Amniotic stem cell (primary cell): ENCODE measurements at places on chromosomes 13 and 19.

- no peak for DNase-seq
Measured at GRCh38 chr13:31011901-31012654, 79.6 kb downstream of the TEX26 start.

DNA sequence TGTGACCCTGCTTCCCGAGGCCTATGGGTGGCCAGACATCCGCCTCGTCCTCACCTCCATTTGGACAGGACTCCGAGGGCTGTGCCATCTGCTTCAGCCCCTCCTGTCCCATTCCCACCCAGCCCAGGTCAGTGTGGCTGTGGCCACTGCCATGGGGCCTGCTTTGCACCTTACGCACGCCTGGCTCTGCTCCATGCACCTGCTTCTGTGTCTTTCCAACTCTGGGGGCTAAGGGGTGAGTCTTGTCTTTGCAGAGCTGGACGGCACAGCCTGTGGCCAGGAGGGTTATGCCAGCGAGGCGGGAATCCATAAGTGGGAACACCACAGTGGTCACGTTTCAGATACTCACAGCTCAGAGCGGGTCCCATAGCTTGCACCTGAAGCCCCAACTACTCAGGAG, 5.2 kb upstream of the ZNF554 start:
- DNase-seq: no peak

- no peak for DNase-seq
Measured at GRCh38 chr13:26838821-26839220, 78.2 kb upstream of the GPR12 start.

- no peak for DNase-seq
Measured at GRCh38 chr13:110511509-110512181, 49.9 kb downstream of the RAB20 start.

GRCh38 chr13:93758575-93758974, 532.0 kb downstream of the GPC6 start:
- DNase-seq: no peak

GRCh38 chr13:61695147-61695546, 279.5 kb upstream of the PCDH20 start:
- no peak for DNase-seq

- DNase-seq: no peak
Measured at GRCh38 chr13:51770681-51771417, 33.1 kb downstream of the DHRS12 start.

- DNase-seq: no peak
Measured at GRCh38 chr19:21947775-21948174, 63.0 kb downstream of the ZNF208 start.

- no peak for DNase-seq
Measured at GRCh38 chr13:44812818-44813217, 176.5 kb downstream of the NUFIP1 start.

DNA sequence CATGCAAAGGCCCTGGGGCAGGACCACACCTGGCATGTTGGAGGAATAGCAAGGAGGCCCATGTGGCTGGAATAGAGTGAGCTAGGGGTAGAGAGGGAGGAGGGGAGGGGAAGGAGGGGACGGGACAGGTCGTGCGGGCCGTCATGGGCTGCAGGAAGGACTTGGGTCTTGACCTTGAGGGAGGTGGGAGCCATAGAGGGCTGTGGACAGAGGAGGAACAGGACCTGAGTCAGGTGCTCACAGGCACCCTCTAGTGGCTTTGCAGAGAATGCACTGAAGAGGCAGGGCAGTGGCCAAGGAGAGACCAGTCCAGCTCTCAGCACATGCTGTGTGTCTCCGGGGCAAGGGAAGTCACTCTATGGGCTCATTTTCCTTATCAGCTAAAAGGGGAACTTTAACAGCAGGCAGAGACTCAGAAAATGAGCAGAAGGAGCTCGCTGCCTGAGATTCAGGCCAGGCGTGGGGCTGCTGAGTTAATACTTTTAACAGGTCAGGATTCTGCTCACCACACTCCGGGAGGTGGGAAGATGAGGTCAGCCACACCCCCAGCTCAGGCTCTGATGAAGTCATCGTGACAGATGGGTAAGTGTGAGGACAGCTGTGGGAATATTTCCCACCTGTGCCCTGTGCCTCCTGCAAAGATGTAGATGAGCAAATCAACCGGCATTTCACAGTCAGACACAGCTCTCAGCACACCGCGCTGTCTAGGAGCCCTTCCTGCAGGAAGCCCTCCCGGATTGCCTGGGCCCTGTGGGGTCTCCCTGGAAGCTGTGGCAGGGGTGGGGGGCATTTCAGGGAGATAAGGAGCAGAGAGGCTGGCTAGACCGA, 6.0 kb upstream of the TNFAIP8L1 start:
- DNase-seq: no peak

DNA sequence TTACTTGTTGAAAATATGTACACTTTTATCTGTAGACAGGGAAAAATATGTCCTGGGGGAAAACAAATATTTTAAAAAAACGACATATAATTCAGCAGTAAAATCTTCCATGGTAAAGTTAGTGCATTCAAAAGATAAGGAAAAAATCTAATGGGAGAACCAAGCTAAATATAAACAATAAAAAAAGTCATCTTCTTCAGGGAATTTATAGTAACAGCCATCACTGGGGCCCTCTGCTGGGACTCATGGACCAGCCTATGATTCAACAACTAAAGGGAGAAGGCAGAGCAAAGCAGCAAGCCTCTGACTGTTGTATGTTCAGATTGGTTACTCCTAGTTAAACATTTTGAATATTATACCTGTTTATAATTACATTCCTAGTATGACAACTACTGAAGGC, 93.0 kb downstream of the ITGBL1 start:
- no peak for DNase-seq

- DNase-seq: no peak
Measured at GRCh38 chr19:44748426-44749254, at the start of gene BCL3. Gene BCL3 (plus strand): TSS chr19:44748708. CDS start chr19:44748791, 83 bp downstream.

DNA sequence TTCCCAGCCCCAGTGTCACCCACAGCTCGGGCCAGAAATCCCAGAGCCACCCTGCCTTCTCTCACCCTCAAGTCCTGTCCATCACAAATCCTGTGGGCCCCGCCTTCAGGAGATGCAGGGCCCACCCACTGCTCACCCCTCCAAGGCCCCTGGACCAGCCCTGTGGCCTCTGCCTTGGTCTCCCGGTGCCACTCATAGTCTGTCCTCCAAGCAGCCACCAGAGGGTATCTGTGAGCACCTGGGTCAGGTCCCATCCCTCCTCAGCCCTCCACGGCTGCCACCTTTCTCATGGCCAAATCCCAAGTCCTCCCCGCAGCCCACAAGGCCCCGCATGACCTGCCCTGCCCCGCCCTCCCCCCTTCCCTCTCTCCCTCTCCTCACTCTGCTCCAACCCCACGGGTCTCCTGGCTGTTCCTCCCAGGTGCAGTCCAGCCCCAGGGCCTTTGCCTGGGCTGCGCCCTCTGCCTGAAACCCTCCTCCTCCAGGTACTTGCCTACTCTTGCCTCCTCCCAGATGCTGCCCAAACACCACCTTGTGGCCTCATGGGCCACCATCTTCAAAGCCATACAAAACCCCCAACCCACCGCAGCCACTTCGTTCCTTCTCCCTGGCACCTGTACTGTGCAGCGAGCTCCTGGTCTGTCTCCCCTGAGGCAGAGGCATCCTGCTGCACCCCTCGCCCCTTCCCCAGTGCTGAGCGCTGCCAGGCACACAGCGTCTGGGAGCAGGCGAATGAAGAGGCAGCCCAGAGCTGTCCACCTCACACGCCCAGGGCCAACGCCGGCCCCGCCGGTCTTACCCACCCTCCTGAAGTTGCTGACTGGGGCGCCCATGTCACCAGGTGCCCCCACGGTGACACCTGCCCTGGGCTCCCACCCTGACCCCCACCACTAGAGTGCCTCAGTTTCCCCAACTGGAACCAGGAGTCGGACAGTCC, 13.2 kb upstream of the UQCR11 start:
- no peak for DNase-seq

GRCh38 chr19:1206864-1207450, 1.4 kb downstream of the STK11 start:
- DNase-seq: no peak

DNA sequence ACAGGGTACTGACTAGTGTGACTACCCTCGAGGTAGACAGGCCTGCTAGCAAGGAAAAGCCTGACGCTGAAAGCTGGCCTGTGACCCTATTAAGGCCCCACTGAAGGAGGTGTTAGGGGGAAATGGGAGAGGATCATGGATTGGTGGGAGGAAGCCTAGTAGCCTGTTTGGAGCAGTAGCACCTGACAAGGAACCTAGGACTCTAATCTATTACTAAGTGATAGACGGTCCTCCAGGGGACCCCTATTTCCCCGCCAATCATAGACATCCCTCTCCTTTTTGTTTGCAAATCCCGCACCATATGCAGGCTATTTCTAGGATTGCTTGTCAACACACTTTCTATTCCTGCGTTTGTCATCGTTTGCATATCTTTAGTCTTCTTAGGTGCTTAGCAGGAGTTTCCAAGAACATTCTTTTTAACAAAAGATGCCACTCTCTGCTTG, 1338.8 kb upstream of the MIR17HG start:
- no peak for DNase-seq

- no peak for DNase-seq
Measured at GRCh38 chr13:110445183-110445582, 116.3 kb downstream of the RAB20 start.

DNA sequence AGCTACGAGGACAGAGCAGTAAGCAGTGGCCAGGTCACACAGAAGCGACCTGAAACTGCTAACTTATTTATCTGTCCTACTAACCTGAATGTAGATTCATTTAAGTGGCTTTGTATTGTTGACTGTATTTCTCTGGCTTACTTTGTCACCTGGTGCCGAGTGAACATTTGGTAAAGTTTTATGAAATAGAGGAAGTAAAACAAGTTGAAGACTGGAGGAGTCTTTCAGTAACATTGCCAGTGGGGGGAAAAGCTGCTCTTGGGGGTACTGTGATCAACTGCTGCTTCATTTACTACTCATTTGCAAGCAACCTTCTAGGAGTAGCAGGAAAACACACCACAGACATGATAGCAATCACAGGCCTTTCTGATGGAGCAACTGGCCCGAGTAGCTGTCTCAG, 615.0 kb downstream of the FGF9 start:
- no peak for DNase-seq

DNA sequence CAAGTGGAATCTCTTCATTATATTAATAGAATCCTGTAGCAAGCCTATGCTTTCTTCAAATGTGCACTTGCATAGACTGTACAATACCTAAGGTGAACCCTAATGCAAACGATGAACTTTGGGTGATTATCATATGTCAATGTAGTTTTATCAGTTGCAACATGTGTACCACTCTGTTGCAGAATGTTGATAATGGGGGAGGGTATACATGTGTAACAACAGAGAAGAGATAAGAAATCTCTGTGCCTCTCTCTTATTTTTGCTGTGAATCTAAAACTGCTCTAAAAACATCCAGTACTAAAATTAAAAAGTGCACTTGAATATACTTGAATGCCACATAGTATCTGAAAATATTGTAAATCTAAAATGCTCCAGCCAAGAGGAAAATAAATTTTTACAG, 820.8 kb upstream of the MIR17HG start:
- DNase-seq: no peak

DNA sequence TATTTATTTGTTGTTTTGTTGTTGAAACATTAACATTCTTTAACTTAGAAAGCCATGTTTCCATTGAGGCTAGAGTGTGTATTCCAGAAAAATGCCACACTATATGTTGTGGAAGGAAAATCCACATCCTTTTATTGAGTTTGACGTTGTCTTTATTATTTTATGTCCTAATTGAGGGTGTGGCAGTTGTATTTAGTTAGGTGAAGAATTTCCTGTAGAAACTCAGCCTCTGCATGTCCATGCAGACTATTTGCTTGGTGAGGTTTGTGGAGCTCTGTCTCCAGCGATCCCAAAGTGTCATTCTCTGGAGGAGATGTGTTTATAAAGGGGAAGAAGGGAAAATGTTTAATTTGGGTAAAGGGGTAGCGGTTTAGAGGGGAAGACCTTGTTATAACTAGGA, 46.6 kb downstream of the AKAP11 start:
- DNase-seq: no peak

DNA sequence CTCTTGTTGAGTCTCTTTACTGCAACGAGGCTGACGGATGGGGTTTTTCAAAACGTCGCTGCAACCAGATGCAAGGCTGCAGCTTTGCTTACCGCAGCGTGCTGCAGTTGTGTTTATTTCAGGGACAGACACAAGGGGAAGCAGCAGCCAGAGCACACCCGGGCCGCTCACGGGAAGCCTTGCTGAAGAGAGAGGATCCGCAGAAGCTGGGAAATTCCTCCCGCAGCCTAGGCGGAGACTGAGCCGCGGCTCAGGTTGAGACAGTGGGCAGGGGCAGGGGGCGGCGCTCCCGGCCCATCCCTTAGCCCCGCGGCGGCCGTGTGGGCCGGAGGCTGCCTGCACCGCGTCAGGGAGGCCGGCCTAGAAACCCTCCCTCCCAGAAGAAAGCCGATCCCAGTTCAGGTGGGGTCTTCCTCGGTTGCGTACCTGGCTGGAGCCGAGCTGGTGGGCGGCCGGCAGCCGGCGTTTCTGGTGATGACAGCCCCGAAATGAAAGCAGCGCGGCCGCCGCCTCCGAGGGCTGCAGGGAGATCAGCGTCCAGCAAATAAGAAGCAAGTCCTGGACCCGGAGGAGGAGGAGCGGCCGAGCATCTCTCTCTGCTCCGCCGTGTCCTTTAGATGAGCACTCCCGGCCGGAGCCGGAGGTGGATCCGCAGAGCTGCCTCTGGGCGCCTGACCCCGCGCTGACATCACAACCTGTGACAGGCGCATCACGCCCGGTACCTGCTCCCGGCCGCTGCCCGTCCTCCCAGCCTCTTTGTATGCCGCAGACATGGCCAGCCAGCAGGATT, at the start of gene FRY:
FRY (plus strand) TSS at position 750 of the 790 bp plus-strand sequence; CDS start at position 772, 22 bp downstream.
- DNase-seq: peak; percentile 41

DNA sequence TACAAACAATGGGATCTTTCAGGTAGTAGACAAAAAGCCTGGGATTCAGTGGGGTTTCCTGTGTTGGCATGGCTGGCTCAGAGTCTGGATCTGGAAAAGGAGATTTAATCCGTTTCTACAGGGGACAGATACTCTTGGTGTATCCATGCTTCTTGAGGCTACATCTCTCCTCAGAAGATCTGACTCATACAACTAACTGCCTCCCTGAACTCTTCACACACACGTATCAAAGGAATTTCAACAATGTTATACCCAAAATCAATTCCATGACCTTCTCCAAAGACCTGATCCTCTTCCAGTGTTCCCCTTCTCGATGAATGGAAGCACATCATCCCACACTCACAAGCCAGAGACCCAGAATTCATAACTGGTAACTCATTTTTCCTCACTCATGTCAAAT, 435.3 kb upstream of the NBEA start:
- no peak for DNase-seq
